Activated T-helper 1 cell treated with anti-CD3 and anti-CD28 coated beads, Interleukin-12 subunit alpha, Interleukin-12 subunit beta, Interleukin-2, Interleukin-4 antibody, amounts not matched to agents 30 ng/mL and 10 ng/mL and 1 ng/mL, durations not matched to agents 14 hours and 24 hours and 36 hours (primary cell): ENCODE measurements at places on chromosomes 5 and 9.
A peak's percentile ranks its signal among the peaks of the same experiment; 100 is the strongest.

DNA sequence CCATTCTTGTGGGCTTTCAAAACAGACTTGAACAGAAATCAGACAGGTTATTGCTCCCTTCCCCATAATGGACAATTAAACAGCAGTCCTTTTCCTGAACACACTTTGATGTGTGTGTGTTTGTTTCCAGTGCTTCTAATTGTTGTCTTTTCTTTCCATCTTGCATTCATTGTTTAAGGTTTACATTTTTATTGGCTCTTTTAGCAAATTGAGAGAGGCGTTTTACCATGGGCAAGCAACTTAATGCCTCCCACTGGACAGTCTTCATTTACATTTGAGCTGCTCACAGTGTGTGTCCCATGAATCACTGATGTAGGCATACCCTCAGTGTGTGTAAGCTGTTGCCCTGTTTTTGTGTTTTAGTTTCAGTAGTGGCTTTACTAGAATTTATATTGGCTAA, 25.0 kb downstream of the WDR36 start:
- peaks cover 48% of the 10 kb centered on the region for H3K36me3 ChIP-seq
- peaks cover 19% of the 10 kb centered on the region for H3K4me1 ChIP-seq
- DNase-seq, result no peak
- no peak overlapping the region for H3K4me3 ChIP-seq
- no peak overlapping the region for H3K27ac ChIP-seq
- no peaks in the 10 kb centered on the region for H3K27me3 ChIP-seq

DNA sequence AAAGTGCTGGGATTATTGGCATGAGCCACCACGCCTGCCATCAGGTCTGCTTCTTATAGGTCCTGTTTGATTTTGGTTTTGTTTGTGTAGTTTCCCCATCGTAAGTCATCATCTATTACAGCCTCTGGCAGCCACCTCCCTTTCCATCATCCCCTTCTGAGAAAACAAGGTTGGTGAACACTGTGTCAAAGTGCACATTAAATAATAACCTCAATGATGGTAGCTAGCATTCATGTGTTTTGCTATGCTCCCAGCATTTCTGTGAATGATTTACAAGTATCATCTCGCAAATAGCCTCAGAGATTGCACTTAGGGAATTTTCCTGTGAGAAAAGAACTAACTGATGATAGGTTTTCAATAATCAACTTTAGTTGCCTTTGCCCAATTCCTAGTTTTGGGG, 9.9 kb downstream of the PRUNE2 start:
- H3K36me3 ChIP-seq, result no peaks in the 10 kb centered on the region
- H3K27me3 ChIP-seq, result no peaks in the 10 kb centered on the region
- H3K4me3 ChIP-seq, result no peak overlapping the region
- DNase-seq, result no peak
- no peaks in the 10 kb centered on the region for H3K4me1 ChIP-seq

DNA sequence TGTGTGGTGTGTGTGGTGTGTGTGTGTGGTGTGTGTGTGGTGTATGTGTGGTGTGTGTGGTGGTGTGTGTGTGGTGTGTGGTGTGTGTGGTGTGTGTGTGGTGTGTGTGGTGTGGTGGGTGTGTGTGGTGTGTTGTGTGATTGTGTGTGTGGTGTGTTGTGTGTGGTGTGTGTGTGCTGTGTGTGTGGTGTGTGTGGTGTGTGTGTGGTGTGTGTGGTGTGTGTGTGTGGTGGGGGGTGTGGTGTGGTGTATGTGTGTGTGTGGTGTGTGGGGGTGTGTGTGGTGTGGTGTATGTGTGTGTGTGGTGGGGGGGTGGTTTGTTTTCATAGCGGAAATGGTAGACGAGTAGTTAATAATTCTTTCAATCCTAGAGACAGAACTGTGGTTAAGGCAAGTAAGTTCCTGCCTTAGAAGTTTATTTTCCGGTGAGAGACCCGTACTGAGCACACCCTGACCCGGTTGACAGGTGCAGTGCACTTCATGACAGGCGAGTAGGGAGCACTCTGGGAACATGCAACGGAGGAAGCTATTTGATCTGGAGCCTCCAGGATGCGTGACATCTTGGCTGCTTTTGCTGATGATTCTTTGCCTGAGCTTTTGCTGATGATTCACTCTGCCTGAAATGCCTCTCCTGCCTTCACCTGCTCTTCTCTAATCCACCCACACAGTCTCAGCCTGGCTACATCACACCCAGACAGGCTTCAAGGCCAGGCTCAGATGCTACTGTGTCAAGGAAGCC, 21.7 kb upstream of the FAT2 start:
- H3K36me3 ChIP-seq, result no peaks in the 10 kb centered on the region
- no peak overlapping the region for H3K4me3 ChIP-seq
- DNase-seq, result no peak
- H3K27me3 ChIP-seq, result peaks cover 6% of the 10 kb centered on the region

DNA sequence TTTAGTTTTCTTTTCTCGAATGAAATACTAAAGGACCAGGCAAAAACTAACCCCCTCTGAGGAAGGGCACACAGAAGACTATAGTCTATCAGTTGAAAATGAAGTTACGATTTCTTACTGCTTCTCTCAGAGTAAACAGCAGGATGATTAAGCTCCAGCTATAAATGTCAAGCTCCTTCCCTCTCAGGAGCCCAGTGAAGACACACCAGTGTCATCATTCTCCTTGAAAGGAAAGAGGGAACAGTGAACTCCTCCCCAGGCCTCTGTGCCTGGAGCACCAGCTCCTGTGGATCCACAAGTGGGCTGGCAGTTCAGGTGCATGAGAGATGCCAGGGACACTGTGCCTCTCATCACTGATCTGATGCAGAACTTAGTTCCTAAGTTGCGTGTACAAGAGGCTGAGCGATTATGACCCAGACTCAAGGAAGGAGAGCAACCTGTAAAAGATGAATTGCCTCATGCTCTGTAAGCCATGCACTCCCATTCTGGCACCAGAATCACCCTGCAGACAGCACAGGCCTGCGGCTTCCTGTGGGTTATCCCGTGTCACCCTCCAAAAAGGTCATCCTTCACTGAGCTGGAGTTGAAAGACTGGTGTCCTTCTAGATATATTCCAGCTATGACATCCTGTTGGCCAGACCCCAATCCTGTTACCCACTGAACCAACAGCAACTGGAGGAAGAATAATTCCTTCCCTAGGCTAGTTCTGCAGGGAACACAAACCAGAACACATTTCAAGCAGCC, 394.0 kb downstream of the SEMA5A start:
- no peaks in the 10 kb centered on the region for H3K4me1 ChIP-seq
- H3K27ac ChIP-seq, result no peak overlapping the region
- no peaks in the 10 kb centered on the region for H3K27me3 ChIP-seq
- no peak overlapping the region for H3K4me3 ChIP-seq
- no peak for DNase-seq

DNA sequence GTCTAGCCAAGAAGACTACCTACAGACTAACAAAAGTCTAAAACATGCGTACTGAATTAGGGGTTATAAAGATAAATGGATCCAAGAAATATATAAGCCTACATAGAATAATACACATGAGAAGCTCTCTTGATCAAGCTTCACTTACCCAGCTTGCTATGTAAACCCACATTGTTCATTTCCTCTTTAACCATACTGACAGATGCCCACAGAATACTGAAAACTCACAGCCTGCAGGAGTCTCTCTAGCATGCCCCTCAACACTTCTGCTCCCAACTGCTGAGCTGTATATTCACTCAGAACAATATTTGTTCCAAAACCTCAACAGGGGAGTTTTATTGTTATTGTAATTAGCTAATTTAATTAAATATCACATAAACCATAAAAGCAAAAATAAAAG, 52.4 kb downstream of the RFX3 start:
- H3K4me3 ChIP-seq, result no peak overlapping the region
- no peaks in the 10 kb centered on the region for H3K27me3 ChIP-seq
- DNase-seq, result no peak
- peaks cover 2% of the 10 kb centered on the region for H3K36me3 ChIP-seq

GRCh38 chr5:157219491-157220271, 39.0 kb downstream of the ITK start:
- peak overlapping the region; percentile 41 for H3K4me3 ChIP-seq
- H3K4me1 ChIP-seq, result peaks cover 81% of the 10 kb centered on the region
- DNase-seq, result peak; percentile 43
- H3K36me3 ChIP-seq, result peaks cover 73% of the 10 kb centered on the region
- no peaks in the 10 kb centered on the region for H3K27me3 ChIP-seq

DNA sequence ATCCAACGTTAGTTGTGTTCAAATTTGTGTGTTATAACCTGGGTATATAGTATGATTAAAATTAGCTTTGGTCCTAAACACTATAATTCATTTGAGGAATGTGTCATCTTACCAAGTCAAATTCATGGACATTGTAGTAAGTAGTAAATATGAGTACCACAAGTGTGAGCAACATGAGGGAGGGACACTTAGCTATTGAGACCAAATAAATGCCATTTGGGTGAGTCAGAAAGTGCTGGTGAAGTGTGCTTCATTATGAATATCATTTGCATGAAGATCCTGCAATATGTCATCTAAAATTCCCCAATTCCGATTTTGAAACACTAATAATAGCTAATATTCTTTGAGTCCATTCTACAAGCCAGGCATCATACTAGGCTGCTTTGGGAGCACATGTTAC, 336.7 kb upstream of the KIF2A start:
- H3K27ac ChIP-seq, result no peak overlapping the region
- H3K4me1 ChIP-seq, result no peaks in the 10 kb centered on the region
- H3K27me3 ChIP-seq, result no peaks in the 10 kb centered on the region
- DNase-seq, result no peak
- H3K4me3 ChIP-seq, result no peak overlapping the region

DNA sequence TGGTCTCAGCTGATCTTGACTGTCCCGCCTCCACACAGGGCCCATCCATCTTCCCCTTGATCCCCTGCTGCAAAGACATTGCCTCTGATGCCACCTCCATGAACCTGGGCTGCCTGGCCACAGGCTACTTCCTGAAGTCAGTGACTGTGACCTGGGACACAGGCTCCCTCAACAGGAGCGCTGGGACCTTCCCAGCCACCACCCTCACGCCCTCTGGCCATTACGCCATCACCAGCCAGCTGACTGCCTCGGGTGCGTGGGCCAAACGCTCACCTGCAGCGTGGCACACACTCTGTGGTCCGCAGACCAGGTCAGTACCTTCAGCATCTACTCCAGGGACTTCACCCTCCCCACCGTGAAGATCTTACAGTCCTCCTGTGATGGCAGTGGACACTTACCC, 71.9 kb downstream of the INSL6 start:
- H3K27me3 ChIP-seq, result no peaks in the 10 kb centered on the region
- no peak for DNase-seq
- H3K4me1 ChIP-seq, result peaks cover 5% of the 10 kb centered on the region
- no peak overlapping the region for H3K27ac ChIP-seq
- peaks cover 28% of the 10 kb centered on the region for H3K36me3 ChIP-seq

DNA sequence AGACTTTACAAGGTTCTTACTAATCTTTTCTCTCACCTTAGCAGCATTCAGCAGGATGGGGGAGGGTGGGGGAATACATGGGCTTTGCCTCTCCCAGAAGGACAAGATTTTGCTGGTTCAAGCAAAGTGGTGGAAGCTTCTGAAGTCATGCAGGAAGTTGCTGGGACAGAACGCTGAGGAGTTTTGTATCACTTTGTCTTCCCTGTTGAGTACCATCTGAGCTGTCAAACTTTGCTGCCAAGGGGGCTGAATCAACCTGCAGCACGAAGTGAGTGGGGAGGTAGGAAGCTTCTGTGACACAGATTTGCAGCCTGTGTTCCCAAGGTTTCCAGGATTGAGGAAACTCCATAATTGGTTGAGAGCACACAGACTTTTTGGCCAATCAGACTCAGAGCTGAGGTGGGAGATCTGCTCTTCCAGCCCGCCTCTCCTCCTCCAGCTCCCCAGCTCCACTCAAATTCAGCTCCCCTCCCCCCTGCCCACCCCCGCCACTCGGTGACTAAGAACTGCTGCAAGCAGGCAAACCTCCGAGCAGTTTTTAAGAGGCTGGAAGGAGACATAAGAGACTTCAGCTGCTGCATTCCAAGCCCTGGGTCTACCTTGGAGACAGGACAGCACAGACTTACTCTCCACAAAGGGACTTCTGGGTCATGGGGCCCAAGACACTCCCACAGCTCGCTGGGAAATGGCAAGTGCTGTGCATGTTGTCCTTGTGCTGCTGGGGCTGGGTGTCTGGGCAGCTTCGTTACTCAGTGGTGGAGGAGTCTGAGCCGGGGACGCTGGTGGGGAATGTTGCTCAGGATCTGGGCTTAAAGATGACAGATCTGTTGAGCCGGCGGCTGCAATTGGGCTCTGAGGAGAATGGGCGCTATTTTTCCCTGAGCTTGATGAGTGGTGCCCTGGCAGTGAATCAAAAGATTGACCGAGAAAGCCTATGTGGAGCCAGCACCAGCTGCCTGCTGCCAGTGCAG, at the start of gene PCDHGC5:
Gene PCDHGC5, plus strand, starts transcription at position 491 of the 971 bp plus-strand sequence. Its CDS starts 160 bp downstream, at position 651.
- no peak within 1 kb of the TSS for H3K4me3 ChIP-seq
- H3K36me3 ChIP-seq, result no peaks in the 10 kb centered on the region
- H3K27me3 ChIP-seq, result peaks cover 48% of the 10 kb centered on the region
- DNase-seq, result no peak
- no peaks in the 10 kb centered on the region for H3K4me1 ChIP-seq

DNA sequence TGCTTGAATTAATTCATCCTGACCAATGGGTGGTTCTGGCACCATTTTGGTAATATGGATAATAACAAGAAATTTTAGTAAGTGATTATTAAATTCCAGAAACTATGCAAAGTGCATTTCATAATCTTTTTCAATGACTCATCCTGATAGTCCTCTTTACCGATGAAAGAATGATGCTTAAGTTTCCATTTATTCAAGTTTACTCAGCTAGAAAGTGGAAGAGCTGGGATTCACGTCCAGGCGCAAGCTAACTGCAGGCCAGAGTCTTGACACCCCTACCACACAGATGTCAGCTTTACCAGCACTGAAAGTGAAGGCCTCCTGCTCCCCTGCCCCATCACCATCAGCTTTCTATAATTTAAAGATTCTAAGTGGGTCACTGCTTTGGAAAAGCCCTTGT, 493.5 kb upstream of the WWC1 start:
- DNase-seq, result no peak
- H3K27me3 ChIP-seq, result no peaks in the 10 kb centered on the region
- H3K36me3 ChIP-seq, result no peaks in the 10 kb centered on the region
- no peak overlapping the region for H3K4me3 ChIP-seq
- no peak overlapping the region for H3K27ac ChIP-seq

- DNase-seq, result no peak
- H3K27me3 ChIP-seq, result peaks cover 2% of the 10 kb centered on the region
- H3K27ac ChIP-seq, result no peak overlapping the region
- peaks cover 29% of the 10 kb centered on the region for H3K4me1 ChIP-seq
- H3K4me3 ChIP-seq, result no peak overlapping the region
Measured at GRCh38 chr9:21689854-21690253, 112.6 kb upstream of the MTAP start.

DNA sequence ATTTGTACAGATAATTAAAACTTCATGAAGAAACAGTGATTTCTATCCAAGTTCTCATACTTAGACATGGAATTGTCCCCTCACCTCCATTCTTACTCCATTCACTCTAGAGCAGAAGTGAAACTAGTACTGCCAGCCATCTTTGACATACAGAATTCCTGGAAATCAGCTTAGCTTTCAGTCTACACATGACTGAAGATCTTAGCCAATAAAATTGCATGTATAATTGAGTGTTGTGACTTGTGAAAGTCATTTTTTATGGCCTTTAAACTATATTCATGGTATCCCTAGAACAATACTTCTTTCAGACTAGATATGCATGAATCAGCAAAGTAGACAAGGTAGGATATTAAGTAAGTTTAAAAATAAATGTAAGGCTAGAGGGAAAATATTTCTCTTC, 705.2 kb upstream of the ZNF608 start:
- no peaks in the 10 kb centered on the region for H3K27me3 ChIP-seq
- H3K4me1 ChIP-seq, result no peaks in the 10 kb centered on the region
- DNase-seq, result no peak
